ENCODE measurements at places on chromosomes 1 and 21.
A peak's percentile ranks its signal among the peaks of the same experiment; 100 is the strongest.

DNA sequence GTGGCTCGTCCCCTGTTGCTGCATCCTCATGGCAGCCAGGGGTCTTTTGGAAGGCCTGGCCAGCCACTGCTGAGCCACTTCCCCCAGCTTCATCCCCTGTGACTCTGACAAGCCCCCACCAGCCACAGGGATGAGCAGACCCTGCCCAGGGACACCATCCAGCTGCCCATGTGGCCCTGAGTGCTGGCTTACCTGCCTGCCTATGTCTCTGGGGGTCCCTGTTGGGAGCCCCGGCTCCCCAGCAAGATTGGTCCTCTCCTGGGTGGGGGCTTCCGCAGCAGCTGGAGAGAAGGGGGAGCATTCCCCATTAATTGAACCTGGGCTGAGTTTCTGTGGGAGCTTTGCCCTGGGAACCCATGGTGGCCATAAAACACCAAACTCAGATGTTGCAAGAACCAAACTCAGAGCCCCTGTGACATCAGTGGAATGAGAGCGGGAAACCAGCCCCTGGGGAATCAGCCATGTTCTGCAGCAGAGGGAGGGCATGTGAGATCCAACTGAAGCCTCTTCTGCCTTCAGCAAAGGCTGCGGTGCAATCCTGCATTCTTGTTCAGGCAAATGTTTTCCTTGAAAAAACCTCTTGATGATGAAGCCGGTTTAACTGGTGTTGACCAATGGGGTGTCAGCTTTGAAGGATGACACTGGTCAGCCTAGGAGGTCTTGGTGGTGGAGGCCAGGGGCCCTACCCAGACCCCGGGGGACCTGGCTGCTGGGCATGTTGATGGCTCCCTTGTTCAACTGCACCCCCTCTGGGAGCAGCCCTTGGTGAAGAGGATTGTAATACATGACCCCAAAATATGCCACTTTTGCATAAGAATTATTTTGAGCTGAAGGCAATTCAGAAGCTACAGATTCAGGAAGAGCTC lies 28.3 kb upstream of the COL18A1 start:
- DNase-seq, result no peak

GRCh38 chr1:116907351-116907750 lies 2.4 kb upstream of the PTGFRN start:
- DNase-seq, result no peak

DNA sequence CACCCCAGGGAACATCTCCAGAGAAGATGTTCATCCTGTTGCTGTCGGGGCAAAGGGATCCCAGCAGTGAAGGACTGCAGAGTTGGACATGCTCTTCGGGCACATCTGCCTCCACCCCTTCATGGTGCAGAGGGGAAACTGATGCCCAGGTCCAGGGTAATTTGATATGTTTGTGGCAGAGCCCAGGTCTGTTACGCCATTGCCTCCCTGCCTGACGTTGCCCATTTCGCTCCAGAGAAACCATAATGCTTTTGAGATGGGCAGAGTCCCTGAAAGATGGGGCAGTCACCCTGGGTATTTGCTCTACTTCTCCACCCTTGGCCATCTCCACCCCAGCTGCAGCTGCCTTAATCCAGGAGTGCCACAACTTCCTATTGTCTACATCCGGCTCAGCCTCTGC lies 290.4 kb upstream of the POU3F1 start:
- DNase-seq, result no peak

- DNase-seq, result no peak
Measured at GRCh38 chr1:234603221-234604204, 6.5 kb downstream of the IRF2BP2 start.

- DNase-seq, result no peak
Measured at GRCh38 chr1:193181536-193181935, 4.9 kb downstream of the B3GALT2 start.

DNA sequence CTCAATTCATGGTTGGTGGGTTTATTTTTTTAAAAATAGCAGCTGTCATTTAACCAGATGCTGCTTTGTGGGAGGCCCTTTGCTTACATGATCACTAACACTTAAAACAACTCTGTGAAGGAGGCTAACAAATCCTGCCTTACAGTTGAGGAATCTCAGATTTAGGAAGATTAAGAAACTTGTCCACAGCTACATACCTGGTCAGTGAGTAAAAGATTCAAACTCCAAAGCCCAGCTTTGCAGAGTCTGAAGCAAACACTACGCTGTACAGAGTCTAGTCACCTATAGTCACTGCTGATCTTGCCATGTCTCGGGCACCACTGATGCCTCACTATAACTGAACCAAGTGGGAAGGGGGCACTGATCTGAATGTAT lies 535.4 kb downstream of the SMYD3 start:
- DNase-seq, result no peak

GRCh38 chr1:181264821-181265220 lies 176.3 kb downstream of the IER5 start:
- DNase-seq, result no peak

- peak; percentile 68 for DNase-seq
Measured at GRCh38 chr1:223556414-223557129, 108.9 kb downstream of the CAPN8 start.

DNA sequence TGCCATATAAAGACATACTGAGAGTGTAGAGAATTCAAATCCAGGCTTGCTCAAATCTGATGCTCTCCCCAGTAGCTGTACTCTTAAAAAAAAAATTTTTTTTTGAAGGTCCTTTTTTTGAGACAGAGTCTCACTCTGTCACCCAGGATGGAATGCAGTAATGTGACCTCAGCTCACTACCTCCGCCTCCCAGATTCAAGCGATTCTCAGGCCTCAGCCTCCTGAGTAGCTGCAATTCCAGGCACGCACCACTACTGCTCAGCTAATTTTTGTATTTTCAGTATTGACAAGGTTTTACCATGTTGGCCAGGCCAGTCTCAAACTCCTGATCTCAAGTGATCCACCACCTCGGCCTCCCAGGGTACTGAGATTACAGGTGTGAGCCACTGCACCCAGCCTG lies 28.7 kb downstream of the STYXL2 start:
- no peak for DNase-seq

- DNase-seq, result no peak
Measured at GRCh38 chr1:113320272-113320671, 70.0 kb upstream of the MAGI3 start.

DNA sequence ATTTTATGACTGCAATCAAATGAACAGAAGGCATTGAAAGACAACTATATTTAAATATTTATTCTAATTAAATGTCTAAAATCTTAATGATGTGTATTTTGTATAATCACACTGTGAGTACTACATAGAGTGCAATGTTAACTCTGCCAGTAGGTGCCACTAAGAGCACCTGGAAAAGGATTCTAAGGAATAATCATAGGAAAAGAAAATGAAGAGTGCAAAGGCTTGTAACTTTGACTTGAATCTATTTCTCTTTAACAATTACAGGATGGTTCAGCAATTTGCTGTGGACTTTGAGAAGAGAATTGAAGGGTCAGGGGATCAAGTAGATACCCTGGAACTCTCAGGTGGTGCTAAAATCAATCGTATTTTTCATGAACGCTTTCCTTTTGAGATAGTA lies 200.4 kb downstream of the DNM3 start:
- DNase-seq, result no peak

DNA sequence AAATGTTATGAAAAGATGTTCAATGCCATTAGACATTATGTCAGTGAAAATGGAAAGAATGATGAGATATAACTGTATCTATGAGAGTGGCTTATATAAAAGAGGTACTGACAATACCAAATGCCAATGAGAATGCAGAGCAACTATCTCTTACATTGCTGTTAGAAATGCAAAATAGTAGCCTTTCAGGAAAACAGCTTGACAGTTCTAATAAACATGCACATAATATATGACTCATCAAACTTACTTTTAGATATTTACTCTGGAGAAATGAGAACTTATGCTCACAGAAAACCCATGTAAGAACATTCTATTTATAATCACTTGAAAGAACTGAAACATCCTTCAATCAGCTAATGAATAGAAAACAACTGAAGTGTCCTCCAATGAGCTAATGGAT lies 996.7 kb upstream of the ADGRL4 start:
- no peak for DNase-seq

DNA sequence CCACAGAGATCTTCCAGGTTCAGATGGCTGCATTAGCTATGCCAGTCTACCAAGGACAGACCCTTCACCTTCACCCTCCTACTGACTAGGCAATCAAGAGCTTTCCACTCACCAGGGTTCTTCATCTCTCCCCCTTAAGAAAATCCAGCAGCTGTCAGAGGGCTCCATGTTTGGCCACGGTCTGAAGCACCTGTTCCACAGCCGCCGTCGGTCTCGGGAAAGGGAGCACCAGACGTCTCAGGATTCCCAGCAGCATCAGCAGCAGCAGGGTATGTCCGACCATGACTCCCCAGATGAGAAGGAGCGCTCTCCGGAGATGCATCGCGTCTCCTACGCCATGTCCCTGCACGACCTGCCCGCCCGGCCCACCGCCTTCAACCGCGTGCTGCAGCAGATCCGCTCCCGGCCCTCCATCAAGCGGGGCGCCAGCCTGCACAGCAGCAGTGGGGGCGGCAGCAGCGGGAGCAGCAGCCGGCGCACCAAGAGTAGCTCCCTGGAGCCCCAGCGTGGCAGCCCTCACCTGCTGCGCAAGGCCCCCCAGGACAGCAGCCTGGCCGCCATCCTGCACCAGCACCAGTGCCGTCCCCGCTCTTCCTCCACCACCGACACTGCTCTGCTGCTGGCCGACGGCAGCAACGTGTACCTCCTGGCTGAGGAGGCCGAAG lies 13.8 kb downstream of the TMCC2 start:
- DNase-seq, result no peak

GRCh38 chr1:51997974-51998382 lies 7.5 kb upstream of the RAB3B start:
- DNase-seq, result no peak

DNA sequence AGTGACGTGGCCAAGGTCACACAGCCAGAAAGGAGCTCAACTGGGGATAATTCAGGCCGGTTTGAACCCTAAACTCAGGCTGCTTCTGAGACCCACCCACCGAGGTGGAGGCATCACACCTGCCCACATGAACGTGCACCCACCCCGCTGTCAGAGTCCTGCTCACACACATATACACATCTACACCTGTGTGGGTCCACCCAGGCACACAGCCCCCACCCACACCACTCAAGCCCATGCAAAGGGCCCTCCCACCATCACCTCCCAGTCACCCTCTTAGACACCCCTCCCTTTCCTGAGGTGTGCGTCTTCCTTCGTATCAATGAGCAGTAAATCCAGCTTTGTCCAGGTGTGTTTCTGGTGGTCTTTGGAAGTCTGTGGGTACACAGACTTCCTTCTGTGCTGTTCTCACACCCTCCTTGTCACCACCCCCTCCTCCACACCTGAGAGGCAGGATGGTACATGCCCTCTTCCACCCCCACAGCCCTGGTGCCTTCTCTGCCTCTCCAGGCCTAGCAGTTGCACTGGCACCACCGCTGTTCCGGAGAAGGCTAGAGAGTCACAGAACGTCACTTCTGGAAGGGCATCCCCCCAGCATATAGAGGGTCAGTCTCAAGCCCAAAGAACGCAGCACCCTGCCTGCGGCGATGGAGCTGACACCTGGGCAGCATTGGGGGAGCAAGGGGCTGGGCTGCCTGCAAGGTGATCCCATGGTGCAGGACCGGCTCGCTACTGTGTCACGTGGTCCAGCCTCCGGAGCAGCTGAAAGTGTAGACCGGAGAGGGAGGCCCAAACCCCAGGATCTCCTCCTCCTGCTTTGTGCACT lies 18.9 kb upstream of the FAM131C start:
- no peak for DNase-seq

GRCh38 chr1:162859191-162859590 lies 1.8 kb downstream of the CCDC190 start:
- no peak for DNase-seq

DNA sequence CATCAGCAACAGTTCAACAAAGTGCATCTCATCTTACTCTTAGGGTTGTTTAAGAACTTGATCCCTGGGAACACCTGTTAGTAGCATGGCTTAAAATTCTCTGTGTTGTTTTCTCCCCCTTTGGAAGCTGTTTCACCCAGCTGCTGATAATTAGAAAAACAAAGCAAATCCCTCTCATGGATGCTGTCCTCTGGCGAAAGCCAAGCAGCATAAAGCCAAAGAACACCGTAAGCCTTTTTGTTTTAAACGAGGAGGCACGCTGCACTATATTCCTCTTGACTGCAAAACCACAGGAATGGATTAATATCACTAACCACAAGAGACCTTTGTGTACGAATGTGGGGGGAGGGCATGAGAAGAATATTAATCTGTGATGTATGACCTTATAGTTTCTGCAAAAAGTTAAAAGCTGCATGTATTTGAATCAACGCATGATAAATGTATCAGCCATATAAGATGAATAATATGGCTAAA lies 923.2 kb downstream of the LTN1 start:
- no peak for DNase-seq

DNA sequence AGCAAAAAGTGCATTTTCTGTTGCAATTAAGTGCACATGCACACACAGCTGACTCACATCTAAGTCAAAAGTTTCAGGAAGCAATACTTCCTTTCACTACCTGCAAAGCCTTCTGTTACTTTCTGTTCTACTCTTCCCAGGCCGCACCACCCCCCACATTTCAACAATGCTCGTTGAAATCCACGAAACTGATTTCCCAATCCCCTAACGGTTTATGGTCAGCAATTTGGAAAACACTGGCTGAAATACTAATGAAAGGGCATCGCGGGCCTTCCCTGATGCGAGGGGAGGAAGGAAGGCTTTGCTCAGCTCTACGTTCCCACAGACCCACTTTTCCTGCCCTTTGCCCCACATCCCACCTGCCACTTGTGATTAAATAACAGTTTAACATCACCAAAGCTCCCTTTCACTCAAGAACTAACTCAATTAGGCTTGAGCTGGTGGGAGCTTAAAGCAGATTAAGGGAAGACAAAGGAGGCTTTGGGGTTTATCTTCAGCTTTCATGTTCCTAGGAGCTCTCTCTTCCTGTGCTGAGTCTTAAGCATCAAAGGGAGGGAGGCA lies 243.2 kb upstream of the RAB4A start:
- DNase-seq, result peak; percentile 63

DNA sequence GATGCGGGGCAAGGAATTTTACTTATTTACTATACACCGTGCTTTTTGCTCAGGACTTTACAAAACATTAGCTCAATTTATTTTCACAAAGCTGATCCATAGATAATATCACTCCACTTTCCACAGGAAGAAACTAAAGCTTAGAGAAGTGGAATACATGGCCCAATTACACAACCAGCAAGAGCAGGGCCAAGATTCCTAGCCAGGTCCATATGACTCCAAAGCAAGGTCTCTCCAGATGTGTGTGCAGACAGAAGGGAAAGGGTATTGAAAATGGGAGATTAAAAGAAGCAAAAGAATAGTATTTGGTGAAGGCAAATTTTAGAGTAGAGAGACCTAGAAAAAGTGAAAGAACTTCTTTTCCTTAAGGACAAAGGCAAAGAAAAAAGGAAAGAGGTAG lies 30.4 kb downstream of the RGS8 start:
- no peak for DNase-seq

DNA sequence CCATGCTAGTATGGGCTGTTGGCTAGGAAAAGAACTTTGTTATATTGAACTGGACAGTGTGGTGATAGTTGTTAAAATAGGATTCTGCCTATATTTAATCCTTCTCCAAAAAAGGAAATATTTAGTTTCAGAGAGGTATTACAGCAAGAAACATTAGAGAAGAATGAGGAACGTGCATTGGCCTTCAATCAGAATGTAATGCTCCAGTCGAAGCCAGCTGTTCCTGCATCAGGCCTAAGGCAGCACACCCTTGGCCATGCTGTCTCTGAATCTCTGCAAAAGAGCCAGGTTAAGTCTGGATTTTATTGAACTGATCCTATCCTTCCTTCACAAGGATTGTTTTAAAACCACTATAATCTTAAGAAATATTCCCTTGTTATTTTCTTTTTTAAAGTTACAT lies 35.3 kb upstream of the RALGPS2 start:
- DNase-seq, result no peak

Measured in HuH-7.5 (cell line).